ENCODE measurements at places on chromosomes 12 and 14.

- DNase-seq, result peak; percentile 21
Observed at GRCh38 chr14:78836777-78837176, 666.6 kb downstream of the NRXN3 start.

DNA sequence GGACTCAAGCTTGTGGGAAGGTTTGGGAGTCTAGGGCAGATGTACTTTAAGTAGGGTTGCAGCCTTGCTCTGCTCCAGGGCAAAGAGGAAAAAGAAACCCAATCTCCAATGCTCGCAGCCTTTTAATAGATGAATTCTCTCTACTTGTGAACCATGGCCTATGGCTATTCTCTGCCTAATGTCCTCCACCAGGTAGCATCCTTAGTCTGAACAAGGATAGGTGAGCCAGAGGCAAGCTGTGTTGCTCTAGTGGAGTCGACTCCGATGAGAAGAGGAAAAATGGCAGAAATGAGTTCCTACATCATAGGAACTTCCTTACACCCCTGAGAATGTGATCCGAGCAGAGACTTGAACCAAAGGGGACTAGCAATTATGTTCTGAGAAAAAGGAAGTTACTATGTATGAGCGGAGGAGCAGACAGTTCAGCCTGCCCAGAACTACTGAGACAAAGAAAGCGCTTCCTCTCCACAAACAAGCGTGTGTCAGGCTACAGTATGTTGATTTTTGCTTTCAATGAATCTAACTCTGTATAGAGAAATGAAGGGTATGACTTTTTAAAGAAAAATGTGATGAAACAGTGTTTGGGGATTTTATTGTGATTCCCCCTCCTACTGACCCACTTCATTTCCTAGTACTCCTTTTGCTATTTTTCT lies 153.6 kb upstream of the ARID2 start:
- peak; percentile 93 for DNase-seq

- DNase-seq, result peak; percentile 58
Observed at GRCh38 chr12:14961466-14962152, at the start of gene ARHGDIB. Gene ARHGDIB, minus strand, starts transcription at chr12:14961601. Its CDS starts 10,889 bp downstream, at chr12:14950712.

DNA sequence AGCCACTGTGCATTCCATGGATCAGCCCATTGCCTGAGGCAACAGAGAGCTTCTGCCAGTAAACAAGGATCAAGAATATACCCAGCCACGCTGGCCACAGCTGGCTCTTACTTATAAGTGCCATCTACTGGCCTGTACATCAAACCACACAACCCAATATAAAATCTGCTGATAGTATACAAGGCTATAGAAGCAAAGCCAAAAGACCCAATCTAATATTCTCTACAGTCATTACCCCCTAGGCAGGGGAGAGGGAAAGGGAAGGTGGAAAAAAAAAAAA lies 4.4 kb upstream of the FAM186B start:
- no peak for DNase-seq

DNA sequence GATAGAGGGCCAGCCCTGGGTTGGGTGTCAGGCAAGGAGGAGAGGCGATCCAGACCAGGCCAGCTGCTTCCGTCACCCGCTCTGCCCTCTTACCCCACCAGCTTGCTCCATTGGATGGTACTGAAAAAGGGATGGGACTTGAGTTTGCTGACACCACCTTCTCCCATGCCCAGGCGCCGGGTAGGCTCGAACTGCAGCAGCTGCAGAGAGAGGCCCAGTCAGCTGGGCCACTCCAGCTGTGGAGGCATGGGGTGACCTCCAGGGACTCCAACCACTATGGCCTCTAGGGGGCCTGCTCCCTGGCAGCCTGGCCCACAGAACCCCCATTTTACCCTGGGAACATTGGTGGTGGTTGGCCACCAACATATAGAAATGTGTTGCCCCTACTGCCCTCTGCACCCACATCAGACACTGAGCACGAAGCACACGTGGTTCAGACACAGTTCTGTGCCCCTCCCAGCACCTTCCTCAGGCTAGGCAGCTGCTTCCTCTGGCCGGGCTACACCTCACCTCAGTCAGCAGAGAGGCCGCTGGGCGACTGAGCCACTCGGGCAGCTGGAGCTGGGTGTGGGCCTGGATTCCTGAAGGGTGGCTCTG lies 16.0 kb downstream of the RPS6KL1 start:
- no peak for DNase-seq
